NCI-H1436 treated with DMSO at 0.1 percent for 48 hours (cell line): ENCODE measurements at places on chromosomes 5 and 9.

- DNase-seq = no peak
Measured at GRCh38 chr5:157306692-157307471, 41.0 kb downstream of the CYFIP2 start.

- DNase-seq = no peak
Measured at GRCh38 chr9:70995511-70995910, 125.9 kb downstream of the TRPM3 start.

GRCh38 chr9:132163876-132164603 lies 2.2 kb downstream of the NTNG2 start:
- DNase-seq = no peak

- DNase-seq = no peak
Measured at GRCh38 chr9:76703270-76703669, 61.0 kb upstream of the PCA3 start.

- no peak for DNase-seq
Measured at GRCh38 chr9:74940600-74940999, 12.1 kb downstream of the C9orf40 start.

GRCh38 chr9:113150670-113151611 lies at the start of gene SLC31A2:
Gene SLC31A2, plus strand, starts transcription at chr9:113151007. Its CDS starts 68 bp downstream, at chr9:113151075.
- DNase-seq = no peak

DNA sequence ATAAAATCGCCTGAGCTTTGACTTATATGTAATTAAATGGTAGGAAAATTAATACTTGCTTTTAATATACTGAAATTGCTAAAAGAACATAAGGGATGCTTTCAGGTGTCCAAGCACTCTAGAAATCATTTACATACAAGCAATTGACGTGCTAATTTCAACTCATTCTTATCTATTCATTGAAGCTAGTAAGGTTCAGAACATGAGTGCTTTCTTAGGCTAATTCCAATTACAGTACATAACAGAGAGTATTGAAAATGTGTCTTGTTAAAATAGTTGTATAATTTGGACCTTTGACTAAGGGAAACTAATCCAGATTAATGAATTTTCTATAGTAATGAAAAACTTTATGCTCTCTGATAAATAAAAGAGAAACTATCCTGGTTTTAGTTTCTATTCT lies 1016.4 kb upstream of the TYRP1 start:
- no peak for DNase-seq

GRCh38 chr5:179509845-179510244 lies 40.5 kb upstream of the RUFY1 start:
- DNase-seq = no peak

GRCh38 chr5:134561871-134562296 lies 36.4 kb downstream of the JADE2 start:
- DNase-seq = no peak

DNA sequence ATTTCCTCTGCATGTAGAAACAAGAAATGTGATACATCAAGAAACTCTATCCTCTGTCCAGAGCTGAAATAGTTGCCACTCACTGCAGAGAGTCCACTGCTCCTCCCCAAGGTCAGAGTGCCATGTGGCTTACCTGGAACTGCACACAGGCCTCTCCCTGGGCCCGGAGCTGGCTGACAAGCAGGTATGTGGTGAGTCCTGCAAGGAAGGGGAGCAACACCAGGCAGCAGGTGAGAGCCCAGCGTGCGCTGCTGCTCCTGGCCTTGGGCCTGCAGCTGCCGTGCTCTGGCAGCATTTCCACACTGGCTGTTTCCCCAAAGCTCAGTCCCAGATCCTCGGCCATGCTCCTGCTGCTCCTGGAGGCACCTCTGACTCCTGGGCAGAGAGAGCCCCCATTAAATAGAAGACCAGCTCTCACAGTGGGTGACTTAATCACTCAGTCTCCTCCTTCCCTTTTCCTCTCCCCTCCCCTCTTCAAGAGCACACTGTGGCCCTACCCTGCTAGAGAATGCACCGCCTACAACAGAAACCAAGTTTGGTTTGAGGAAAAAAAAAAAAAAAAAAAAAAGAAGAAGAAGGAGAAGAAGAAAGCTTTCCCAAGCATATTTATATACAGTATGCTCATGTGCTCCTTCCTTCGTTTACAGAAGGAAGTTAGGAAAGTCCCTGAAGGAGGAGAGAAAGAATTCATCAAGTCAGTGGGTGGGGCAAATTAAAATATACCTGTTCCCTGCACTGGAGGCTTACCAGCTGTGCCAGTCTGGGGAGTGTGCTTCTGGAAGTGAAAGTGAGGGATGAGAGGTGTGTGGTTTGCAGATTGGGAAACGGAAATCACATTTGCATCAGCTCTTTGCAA lies at the start of gene TNFSF15:
TSS of gene TNFSF15 (minus strand) at position 370 of the 856 bp plus-strand sequence. CDS start at position 343, 27 bp downstream.
- DNase-seq = no peak

- no peak for DNase-seq
Measured at GRCh38 chr9:127793093-127793708, 7.4 kb downstream of the CDK9 start.

- no peak for DNase-seq
Measured at GRCh38 chr9:134937164-134937555, 19.4 kb upstream of the FCN1 start.

- no peak for DNase-seq
Measured at GRCh38 chr9:130570208-130570607, 9.2 kb upstream of the FUBP3 start.

GRCh38 chr5:12865529-12865928 lies 961.3 kb upstream of the CTNND2 start:
- no peak for DNase-seq

GRCh38 chr9:93256878-93257807 lies 73.2 kb downstream of the WNK2 start:
- no peak for DNase-seq

GRCh38 chr9:124771867-124772679 lies 962 bp upstream of the NR6A1 start:
- no peak for DNase-seq

DNA sequence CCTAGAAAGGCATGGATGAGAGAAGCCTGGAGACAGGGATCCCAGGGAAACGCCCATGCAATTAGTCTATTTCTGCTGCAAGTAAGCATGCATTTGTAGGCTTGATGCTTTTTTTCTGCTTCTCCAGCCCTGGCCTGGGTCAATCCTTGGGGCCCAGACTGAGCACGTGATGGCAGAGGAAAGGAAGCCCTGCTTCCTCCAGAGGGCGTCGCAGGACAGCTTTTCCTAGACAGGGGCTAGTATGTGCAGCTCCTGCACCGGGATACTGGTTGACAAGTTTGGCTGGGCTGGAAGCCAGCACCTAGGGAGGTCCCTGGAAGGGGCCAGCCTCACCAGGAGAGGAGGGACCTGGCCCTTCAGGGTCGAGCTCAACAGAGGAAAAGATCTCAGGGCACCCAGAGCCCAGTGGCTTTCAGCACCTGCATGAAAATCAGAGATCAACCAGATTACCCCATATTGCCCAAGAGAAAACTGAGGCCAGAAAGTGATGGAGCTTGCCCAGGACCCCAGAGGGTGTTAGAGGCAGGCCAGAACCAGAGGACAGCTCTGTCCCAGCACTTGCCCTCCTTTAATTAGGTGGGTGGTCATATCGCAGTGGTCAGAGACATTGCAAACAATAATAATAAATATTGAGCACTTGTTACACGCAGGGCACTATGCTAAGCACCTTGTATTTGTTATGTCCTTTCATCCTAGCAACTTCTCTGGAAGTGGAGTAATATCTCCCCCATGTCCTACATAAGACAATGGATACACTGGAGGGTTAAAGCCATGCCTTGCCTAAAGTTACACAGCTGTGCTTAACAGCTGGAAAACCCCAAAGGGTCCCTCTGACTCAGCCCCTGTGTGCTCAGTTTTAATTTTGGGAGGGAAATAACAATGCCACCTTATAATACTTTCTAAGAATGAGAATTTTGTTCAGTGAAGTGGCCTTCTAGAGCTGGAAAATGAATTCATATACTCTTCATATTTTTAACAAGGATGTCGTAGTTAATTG lies 67.1 kb downstream of the KLF4 start:
- peak; percentile 34 for DNase-seq

- peak; percentile 37 for DNase-seq
Measured at GRCh38 chr5:14767735-14768507, 103.4 kb downstream of the OTULIN start.

GRCh38 chr9:83964973-83965349 lies 15.1 kb downstream of the HNRNPK start:
- DNase-seq = no peak

DNA sequence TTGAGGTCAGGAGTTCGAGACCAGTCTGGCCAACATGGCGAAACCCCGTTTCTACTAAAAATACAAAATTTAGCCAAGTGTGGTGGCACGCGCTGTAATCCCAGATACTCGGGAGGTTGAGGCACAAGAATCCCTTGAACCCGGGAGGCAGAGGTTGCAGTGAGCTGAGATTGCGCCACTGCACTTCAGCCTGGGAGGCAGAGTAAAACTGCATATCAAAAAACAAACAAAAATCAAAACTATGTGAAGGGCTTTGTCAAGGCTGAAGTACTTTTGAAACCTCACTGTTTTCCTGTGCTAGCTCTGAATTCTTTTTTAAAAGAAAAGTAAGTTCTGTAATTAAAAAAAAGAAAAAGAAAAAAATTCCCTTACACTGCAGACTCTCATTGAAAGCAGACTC lies 65.1 kb upstream of the KLF4 start:
- no peak for DNase-seq

DNA sequence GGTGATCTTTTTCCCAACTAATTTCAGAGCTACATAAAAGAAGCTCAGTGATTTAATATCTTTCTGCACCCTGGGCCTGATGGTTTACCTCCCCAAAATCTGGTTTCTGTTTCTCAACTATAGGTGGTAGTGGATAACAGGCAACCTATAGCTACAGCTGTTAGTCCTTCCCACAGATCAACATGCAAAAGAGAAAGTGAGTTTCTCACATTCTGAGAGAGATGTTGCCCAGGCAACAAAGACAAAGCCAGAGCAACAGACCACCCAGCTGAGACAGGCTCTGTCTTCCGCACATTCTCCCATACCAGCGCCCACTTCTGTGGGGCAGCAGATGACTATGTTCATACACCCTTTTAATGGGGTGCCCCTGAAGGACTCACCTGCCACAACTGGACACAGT lies 40.7 kb upstream of the PPP2R2B start:
- DNase-seq = no peak

GRCh38 chr5:136087961-136088871 lies 44.4 kb upstream of the SMAD5 start:
- no peak for DNase-seq

DNA sequence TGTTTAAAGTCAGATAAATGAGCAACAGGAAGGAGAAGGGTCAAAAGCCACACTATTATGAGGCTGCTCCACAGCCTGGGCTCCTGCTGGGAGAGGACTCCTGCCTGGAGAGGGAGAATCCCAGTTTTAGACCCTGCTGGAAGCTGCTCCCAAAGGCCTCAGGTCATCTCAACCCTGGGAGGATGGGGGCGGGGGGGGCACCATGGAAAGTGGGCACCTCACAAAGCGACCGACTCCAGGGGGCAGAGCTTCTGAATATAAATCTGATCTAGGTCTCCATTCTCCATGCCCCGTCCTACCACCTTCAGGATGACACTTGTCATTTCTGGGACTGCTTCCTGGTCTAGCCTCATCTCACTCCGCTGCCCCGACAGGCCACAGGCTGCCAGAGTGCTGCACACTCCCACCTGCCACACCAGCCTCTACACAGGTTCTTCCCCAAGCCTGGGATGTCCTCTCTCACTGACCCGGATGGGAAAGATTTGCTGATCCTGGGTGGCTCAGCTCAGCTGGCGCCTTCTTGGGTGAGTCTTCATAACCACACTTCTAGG lies 183.4 kb downstream of the GAPVD1 start:
- DNase-seq = no peak

DNA sequence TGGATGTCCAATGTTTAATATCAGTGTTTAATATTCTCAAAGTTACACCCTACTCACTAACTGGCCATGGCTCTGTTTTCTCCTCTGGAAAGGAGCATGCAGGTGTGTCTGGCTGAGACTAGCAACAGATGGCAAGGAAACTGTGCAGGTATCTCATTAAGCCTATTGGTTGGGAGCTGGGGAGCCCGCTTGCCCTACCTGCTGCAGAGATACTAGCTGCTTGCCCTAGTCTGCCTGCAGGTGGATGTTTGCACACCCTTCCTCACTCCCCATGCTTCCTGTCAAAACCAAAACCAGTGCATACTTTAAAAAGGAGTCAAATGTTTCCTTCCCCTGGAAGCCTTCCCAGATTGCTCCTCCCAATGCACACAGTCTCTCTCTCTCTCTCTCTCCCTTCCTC lies 228.3 kb upstream of the RASEF start:
- DNase-seq = no peak

DNA sequence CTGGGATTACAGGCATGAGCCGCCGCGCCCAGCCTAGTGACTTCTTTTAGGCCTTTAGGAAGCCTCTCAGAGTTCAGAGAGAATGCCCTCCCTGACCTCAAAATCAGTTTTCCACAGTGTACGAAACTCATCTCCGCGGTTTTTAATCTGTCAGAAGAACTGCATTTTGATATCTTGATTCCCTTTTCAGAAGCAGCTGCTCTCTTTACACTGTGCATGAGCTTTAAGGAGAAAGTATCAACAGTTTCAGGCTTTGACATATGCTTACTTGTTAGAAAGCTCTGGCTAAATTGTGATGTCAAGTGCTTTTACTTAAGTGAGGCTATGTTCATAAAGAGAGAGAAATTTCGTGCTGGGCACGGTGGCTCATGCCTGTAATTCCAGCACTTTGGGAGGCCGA lies 74.6 kb downstream of the USP20 start:
- no peak for DNase-seq

- DNase-seq = no peak
Measured at GRCh38 chr5:77893225-77893860, 117.2 kb upstream of the TBCA start.

DNA sequence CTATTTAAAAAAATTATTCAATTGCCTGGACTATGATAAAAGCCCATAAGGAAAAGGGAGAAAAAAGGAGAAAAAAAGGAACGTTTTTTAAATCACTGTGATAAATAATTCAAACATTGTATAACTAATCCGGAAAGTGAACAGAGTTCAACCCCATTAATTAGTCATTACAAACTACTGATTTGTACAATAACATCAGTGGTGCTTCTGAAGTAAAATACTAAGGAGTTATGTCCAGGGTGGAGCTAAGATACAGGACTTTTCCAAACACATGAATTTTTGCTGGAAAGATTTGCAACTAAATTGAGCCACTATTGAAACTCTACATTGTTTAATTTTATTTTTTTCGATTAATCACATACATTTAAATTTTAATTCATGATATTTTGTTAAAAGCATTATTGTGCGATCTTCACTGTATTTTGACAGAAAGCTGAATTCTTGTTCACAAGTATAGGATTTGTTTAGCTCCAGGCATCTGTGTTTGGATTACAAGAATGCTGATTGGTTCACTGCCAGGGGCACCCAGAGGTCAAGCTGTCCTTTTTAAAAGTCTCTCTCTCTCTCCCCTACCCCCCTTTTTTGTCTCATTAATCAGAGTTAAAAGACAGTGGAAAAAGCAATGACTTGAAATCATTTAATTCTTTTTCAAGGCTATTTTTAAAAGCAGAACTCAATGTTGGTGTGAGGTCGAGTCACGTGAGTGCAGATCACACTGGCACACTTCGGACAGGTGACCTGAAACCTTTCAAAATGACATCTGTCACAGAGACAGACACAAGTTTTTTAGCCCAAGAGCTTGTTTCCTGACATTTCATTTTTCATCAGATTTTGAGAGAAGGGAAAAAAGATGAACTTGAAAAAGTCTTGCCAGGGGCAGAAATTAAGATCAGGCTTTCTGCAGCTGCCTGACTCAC lies 387.3 kb downstream of the NR2F1-AS1 start:
- DNase-seq = no peak
